ENCODE measurements at places on chromosomes 2 and 18. TPM values are rescaled to one million over a fixed set of nuclear protein-coding genes. Genes with fewer than 3 reads are reported as not detected.

WDR35 gene
- total RNA-seq: 7.5 TPM

TACR1 gene
- 9.8 TPM for total RNA-seq

PRSS56 gene
- not detected for total RNA-seq

TUBB8B gene
- not detected for total RNA-seq

MLPH gene
- 10.1 TPM for total RNA-seq

TUBA3E gene
- total RNA-seq: not detected

SLC38A11 gene
- total RNA-seq: 1.4 TPM

CSRNP3 gene
- total RNA-seq: 3.7 TPM

SP5 gene
- 3.6 TPM for total RNA-seq

SRD5A2 gene
- not detected for total RNA-seq

GNLY gene
- total RNA-seq: 8.0 TPM

SUCLG1 gene
- 48.8 TPM for total RNA-seq

Measured in aorta (tissue), 5 donors.